ENCODE measurements at places on chromosomes 13 and 19.

DNA sequence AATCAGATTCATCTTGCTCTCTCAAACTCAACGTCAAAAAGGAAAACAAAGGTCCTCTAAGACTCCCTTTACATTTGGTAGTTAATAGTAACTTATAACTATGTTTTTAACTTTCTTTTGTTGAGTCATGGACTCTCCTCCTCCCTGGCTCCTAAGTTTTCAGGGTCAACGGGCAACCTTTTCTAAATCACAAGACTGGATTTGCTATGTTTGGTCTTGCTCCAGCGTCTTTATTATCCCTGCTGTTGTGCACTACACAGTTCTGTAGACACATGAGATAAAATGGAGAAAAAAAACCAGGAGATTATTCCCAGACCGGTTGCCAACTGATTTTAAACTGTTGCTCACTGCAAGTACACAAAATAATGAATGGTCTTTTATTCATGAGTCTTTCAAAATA lies 1.9 kb upstream of the ITM2B start:
- no peak for DNase-seq

- no peak for DNase-seq
Observed at GRCh38 chr13:23758798-23759527, 130.2 kb downstream of the MIPEP start.

DNA sequence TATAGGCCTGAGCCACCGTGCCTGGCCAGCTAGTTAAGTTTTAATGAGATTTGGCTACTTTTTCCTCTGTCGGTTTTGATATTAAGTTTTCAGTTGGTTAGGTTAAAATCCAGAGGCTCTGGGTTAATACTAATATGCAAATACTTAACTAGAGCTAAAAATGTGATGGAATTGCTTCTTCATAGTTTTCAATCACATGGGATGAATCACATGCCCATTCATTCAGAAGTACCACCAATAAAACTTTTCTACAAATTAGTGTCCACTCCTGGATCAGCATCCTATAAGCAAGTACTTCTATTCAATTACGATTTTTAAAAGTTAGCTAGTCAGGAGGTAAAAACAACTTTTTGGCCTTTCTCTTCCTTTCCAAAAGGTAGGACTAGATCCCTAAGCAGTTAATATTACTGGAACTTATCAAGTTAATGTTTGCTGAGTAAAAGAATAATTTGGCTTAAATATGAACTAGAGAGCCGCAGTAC lies 4.3 kb downstream of the SLC25A30 start:
- DNase-seq: no peak

- DNase-seq: no peak
Observed at GRCh38 chr19:30387311-30388115, 15.3 kb downstream of the ZNF536 start.

DNA sequence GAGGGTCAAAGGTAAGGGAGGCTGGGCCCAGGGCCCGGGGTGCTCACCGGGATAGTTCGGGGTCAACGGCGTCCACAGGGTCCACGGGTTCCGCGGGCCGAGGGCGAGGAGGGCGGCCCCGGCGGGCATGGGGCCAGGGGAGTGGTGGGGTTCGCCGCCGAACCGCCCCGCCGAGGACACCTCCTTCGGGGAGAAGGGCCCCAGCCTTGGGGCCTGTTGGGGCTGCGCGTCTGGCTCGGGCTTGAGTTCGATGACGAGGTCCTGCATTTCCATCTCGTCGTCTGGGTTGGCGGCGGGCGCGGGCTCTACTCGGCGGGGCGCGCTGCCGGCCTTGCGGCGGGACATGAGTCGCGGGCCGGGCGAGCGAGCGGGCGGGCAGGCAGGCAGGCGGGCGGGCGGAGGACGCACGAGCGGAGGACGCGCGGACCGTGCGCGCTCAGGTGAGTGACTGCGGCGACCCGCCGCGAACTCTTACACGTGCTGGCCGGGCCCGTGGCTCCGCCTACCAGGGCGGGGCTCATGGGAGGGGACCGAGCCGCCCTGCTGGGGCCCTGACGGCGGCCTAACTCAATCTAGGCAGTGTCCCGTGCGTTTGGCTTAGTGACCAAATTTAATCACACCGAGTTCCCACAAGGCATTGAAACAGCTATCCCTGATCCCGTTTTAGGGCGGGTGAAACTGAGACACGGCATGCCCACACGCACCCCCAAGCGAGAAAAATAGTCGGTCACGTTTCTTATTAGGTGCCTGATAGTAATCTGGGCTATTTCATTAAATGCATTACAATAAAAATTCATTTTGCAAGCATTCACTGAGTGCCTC lies at the start of gene ZNF296:
Gene ZNF296, minus strand, starts transcription at position 450 of the 822 bp plus-strand sequence. Its CDS starts 105 bp downstream, at position 345.
- no peak for DNase-seq

DNA sequence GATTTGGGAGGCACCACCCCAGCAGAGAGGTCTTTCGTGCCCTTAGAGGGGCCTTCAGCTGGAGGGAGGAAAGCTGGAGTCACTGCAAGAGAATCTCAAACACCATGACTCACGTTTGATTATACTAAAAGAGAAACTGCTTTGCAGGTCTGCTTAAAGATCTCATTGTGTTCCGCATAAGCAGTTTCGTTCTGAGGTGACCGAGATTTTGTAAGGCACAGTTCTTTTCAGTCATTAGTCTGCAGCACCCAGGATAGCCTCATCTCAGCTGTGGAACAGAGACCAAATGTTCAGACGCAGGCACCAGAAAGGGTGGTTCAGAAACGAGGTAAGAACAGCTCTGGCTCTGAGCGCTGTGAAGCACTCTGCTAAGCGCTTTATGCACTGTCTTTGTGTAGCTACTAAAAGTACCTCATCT lies 71.2 kb upstream of the GTF3A start:
- DNase-seq: no peak

All from fibroblast of skin of left biceps (primary cell).